Fibroblast of skin of back (primary cell): ENCODE measurements at places on chromosomes 4 and X.

GRCh38 chr4:141098163-141098562 lies 35.1 kb downstream of the RNF150 start:
- no peak for DNase-seq

DNA sequence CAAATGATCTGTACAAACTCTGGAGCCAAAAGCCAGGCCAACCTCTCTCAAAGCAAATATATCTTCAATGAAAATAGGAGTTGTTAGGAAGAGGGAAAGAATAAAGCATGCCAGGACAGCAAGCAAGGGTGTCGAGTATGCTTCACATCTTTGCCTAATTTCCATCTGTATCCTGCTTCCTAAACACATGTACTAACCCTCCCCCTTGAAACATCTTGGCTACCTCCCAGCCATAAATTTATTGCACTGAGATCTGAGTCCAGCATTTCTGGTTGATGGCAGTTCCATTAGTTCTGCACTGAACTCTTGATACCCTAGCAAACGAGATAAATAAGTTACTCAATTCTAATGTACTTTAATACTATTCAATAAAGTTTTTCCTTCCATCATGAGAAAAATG lies 430.5 kb upstream of the TRAM1L1 start:
- DNase-seq = no peak

GRCh38 chr4:57363346-57363745 lies 253.2 kb upstream of the IGFBP7 start:
- peak; percentile 57 for DNase-seq

GRCh38 chr4:152328582-152328981 lies 207.3 kb downstream of the FBXW7 start:
- peak; percentile 44 for DNase-seq

- peak; percentile 93 for DNase-seq
These were observed at the start of gene UTP14A for GRCh38 chrX:129905787-129906580. UTP14A (plus strand) TSS chrX:129906164; CDS start chrX:129906211, 47 bp downstream.

DNA sequence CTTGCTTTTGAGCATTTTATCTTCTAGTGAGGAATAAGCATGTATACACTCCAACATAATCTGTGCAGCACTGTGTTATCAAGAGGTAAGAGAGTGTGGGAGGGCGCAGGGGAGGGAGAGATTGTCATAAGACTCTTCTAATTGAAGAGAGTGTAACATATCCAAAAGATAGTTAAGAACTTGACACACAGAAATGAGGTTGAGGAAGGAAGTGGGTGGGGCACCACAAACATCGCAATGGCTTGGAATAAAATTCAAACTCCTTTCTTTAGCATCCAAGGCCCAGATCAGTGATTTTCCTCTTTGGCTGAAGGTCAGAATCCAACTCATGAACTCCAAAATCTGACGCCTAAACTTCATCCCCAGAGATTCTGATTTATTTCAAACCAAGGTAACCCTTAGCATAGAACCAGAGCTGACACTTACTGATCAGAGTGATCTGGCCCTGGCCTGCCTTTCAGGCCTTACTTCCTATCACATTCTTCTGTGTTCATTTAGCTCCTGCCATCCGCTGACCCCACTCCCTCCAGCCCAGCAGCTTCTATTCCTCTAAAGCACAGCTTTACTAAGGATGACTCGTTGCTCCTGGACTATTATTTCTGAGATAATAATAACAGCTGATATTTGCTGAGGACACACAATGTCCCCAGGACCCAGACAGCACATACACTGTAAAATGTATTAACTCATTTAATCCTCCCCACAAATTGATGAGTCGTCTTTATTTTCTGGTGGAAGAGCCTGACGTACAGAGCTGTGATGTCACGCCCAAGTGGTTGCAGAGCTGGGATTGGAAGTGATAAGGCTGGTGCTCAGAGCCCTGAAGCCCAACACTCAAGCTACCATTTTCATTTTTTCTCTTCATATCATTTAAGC lies 10.6 kb upstream of the CTSO start:
- peak; percentile 37 for DNase-seq

- peak; percentile 20 for DNase-seq
These were observed 29.1 kb downstream of the TBL1X start for GRCh38 chrX:9493936-9494335.

DNA sequence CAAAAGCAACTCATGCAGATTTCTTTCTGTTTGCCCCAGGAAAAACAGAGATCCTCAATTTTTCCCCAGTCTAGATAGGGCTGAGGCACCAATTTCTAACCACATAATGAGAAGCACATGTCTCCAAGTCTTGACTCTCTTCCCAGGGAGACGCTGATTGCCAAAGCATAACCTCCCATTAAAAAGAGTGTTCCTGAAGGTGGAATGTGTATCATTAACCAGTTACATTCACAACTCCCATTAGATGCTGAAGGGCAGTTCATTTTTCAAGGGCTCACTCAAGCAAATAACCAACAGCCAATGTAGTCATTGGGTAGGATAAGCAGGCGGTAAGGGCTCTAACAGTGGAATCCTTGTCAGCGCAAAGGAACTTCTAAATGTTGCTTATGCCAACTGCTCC lies 27.5 kb downstream of the TMEM47 start:
- no peak for DNase-seq

DNA sequence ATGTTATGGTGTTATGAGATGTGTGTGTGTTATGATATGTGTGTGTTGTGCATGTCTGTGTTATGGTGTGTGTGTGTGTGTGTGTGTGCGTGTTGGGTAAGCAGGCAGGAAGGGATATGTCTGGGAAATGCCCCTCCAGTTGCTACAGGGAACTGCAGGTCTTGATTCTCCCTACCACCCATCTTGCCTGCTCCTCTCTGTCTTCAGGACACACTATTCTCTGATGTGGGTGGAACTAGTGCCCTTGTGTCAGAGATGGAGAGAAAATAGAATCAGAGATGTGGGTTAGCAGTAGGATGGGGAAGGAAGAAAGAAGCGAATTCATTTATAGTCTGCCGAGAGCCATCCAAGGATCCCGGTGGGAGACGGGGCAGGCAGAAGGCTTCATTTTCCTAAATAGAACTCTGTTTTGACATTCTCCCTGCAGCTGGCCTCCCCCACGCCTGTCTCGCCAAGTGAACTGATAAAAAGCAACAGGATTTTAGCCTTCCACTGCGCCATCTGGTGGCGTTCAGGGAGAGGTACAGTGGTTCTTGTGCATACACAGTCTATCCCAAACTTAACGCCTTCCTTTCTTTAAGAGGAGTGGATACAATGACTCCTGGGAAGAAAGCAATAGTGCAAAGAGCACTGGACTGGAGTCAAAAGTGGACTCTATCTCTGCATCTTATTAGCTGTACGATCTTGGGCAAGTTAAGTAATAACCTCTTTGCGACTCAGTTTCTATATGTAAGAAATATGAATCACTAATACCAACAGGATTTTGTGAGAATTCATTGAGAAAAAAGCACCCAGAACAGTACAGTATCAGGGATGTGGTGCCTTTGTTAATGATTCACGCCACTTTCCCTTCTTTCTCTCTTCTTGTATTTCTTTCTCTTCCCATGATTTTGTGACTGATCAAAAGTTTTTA lies 14.1 kb upstream of the MGST2 start:
- DNase-seq = peak; percentile 72

- DNase-seq = peak; percentile 68
These were observed 4.0 kb upstream of the ZNF518B start for GRCh38 chr4:10461091-10461849.

DNA sequence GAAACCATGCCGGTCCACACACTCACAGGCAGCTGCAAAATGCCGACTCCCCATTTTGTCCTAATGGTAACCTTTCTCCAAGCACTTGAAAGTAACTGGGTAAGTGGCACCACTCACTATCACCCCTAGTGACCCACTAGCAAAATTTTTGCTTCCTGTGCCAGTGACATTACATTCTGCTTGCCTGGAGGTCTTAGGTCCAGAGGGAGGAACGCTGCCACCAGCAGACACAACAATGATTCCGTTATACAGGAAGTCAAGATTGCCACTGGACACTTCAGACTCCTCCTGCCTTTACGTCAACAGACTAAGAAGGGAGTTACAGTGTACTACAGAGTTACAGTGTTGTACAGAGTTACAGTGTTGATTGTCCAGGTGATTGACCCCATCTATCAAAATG lies 11.8 kb upstream of the TMEM192 start:
- DNase-seq = no peak

DNA sequence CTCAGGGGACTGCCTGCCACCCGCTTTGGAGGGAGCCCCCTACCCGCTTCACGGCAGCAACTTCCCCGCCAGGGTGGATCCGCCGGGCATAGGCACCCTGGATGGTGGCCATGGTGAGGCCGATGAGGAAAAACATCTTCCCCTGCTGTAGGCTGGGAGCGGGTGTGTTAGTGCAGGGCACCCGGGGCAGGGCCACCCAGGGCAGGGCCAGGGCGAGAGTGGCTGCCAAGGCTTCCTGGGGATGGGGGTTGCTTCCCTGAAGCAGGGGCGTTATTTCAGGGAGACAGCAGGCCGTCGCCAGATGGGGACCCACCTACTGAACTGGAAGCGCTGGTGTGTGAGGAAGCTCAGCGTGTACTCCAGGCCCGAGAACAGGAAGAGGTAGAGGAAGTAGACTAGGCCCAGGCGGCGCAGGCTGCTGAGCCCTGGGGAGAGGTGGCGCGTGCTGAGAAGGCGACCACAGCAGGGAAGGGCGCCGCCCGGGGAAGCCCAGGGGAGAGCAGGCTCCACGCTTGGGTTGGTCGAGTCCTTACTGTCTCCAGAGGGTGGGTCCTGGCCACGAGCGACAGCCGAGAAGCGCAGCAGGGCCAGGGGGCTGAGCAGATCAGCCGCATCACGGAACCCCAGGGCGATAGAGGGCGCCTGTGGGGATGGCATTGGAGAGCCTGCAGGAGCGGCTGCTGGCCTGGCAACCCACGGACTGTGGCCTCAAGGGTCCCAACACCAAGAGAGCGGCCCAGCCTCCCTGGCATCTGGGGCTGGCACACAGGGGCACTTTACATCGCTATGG lies 31.5 kb downstream of the NOP14 start:
- no peak for DNase-seq

- DNase-seq = peak; percentile 58
These were observed 89.9 kb downstream of the PLS3 start for GRCh38 chrX:115650916-115651315.

DNA sequence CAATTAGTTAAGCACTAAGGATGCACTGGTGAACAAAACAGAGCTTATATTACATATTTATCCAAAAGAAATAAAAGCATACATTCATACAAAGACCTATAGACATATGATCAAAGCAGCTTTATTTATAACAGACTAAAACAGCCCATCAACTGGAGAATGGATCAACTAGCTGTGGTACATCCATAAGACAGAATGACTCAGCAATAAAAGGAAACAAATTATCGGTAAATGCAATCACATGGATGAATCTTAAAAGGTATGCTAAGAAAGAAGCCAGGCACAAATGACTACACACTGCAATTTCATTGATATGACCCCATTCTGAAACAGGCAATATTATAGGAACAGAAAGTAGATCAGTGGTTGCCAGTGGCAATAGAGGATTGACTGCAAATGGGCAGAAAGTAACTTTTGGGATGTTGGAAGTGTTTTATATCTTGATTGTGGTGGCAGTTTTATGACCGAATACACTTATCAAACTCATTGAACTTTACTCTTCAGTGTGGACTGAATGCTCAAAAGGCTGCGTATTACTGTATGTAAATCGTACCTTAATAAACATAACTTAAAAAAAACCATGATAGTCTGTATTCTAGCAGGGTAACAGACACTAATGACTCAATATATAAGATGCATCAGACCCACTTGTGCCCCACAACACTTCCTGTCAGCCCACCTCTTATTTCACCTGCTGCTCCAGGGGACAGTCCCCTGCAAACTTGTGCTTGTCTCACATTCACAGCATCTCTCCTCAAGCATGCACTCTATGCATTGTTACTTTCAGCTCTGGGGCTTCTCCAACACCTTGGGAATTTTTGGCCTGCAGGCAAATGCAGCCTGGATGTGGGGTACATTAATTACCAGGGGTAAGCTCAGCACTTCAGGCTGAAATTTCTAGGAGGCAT lies 59.1 kb downstream of the MID1IP1 start:
- no peak for DNase-seq

- peak; percentile 21 for DNase-seq
These were observed 5.1 kb upstream of the TNIP2 start for GRCh38 chr4:2761035-2761923.

- DNase-seq = no peak
These were observed 9.3 kb downstream of the VGLL1 start for GRCh38 chrX:136541294-136541693.

- peak; percentile 53 for DNase-seq
These were observed 88.5 kb upstream of the NOCT start for GRCh38 chr4:138927072-138927471.

DNA sequence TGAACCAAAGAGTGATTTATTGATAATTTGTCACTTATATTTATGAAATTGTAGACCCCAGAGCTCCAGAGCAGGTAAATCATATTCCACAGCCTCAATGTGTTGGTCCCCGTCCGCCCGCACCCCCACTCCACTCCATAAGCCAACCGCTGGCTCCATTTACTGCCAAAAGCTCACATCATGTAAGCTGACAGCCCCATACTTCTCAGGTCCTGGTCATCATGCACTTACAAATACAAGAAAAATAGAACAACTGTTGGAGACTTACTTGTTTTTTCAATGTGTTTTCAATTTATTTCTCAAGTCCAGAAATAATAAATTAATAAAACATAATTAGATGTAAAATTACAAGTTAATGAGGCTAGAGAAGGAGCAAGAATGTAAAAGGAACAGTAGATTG lies 235.7 kb upstream of the HAND2 start:
- no peak for DNase-seq

DNA sequence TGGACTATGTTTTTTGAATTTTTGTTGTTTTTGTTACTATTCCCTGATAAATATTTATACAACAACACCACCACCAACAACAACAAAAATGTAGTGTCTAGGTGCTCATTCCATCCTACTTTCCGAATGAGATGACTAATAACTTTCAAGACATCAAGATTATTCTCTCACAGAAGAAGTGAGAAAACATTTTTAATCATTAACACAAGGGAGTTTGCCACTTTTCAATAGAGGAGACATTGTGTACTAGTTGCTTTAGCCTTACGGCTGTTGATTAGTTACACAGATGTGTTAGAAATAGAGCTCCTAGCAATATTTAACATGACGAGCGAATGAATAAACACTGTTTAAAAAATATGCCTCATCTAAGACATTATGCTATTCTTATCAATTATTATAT lies 898.8 kb downstream of the C4orf33 start:
- no peak for DNase-seq

DNA sequence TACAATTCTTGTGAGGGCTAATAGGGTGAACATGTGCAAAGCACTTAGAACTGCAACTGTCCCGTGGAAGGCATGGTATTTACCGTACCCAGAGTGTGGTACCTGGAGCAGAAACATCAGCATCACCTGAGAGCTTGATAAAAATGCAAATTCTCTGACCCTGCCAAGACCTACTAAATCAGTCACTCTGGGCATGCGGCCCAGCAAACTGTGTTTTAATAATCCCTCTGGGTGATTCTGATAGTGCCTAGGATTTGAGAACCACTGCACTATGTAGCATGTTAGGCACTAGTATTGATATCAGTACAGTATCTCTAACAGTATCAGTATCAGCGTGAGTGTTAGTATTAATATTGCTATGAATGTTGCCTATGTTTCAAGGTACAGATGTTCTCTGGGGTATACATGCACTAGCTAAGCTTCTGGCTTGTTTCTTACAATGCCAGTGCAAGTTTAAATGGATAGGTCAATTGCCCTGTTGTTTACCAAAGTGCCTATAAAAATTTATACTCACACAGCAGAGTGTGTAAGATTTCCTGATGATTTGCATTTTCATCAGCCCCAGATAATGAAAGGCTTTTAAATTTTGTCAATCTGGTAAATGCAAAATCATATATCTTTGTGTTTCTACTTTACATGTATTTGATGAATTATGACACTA lies 354.0 kb downstream of the HS3ST1 start:
- no peak for DNase-seq

- no peak for DNase-seq
These were observed 26.9 kb downstream of the CCNG2 start for GRCh38 chr4:77183777-77184420.

GRCh38 chr4:147651563-147651962 lies 32.4 kb downstream of the PRMT9 start:
- no peak for DNase-seq
